ENCODE measurements at places on chromosomes 12 and 14.

- H3K4me1 ChIP-seq: peaks cover 30% of the 10 kb centered on the region
- no peaks in the 10 kb centered on the region for H3K36me3 ChIP-seq
- no peak for DNase-seq
- no peaks in the 10 kb centered on the region for H3K27me3 ChIP-seq
- H3K27ac ChIP-seq: no peak overlapping the region
Measured at GRCh38 chr12:116544656-116545055, 14.5 kb upstream of the MAP1LC3B2 start.

DNA sequence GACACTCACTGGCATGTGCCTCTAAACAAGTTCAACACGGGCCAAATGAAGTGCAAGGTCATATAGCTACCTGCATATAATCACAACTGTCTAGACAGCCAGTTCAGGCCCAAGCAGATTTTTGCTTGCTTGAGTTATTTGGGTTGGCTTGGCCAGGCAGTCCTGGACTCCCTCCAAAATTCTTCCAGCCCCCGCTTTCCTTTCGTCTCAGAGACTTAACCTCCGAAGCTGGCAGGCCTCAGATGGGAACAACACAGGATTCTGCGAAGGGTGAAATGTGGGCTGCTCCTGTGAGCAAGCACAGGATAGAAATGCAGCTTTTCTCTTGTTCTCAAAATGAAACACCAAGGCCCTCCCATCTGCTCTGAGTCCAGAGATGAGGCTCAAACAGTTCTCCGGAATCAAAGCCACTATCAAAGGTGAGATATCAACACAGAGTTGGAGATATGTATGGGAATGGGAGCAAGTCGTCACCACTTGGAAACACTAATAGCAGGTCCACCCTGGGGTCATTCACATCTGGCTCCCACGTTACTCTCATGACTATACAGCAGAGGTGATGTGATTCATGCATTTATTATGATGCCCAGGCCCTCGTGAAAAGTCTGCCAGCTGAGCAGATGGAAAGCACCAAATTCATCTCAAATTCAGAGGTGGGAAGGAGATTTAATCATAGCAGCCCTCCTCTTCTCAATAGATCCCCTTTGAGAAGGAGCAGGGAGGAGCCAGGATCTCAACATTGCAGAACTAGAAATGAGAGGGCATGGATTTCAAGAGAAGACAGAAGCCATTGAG lies 389.8 kb downstream of the NUAK1 start:
- no peaks in the 10 kb centered on the region for H3K36me3 ChIP-seq
- no peak overlapping the region for H3K4me3 ChIP-seq
- DNase-seq: no peak
- no peaks in the 10 kb centered on the region for H3K4me1 ChIP-seq
- H3K27ac ChIP-seq: no peak overlapping the region

- H3K4me1 ChIP-seq: peaks cover 95% of the 10 kb centered on the region
- H3K4me3 ChIP-seq: no peak overlapping the region
- H3K36me3 ChIP-seq: no peaks in the 10 kb centered on the region
- H3K27me3 ChIP-seq: no peaks in the 10 kb centered on the region
- H3K27ac ChIP-seq: peak overlapping the region; percentile 98
Measured at GRCh38 chr14:104975481-104976197, 2.5 kb downstream of the AHNAK2 start.

GRCh38 chr14:95056476-95056875 lies 100.9 kb downstream of the DICER1 start:
- no peaks in the 10 kb centered on the region for H3K4me1 ChIP-seq
- no peak overlapping the region for H3K27ac ChIP-seq
- H3K27me3 ChIP-seq: no peaks in the 10 kb centered on the region
- no peak overlapping the region for H3K4me3 ChIP-seq
- H3K36me3 ChIP-seq: no peaks in the 10 kb centered on the region
- DNase-seq: no peak

GRCh38 chr12:15520083-15520482 lies 197.8 kb downstream of the PTPRO start:
- DNase-seq: no peak
- no peak overlapping the region for H3K27ac ChIP-seq
- no peak overlapping the region for H3K4me3 ChIP-seq
- H3K4me1 ChIP-seq: no peaks in the 10 kb centered on the region

- peaks cover 6% of the 10 kb centered on the region for H3K27me3 ChIP-seq
- DNase-seq: no peak
- H3K4me3 ChIP-seq: no peak overlapping the region
- H3K36me3 ChIP-seq: no peaks in the 10 kb centered on the region
- no peak overlapping the region for H3K27ac ChIP-seq
- H3K4me1 ChIP-seq: no peaks in the 10 kb centered on the region
Measured at GRCh38 chr14:94460631-94461416, 8.2 kb upstream of the SERPINA11 start.

- H3K36me3 ChIP-seq: 0 out of 2 replicates have a peak, but pooled peaks cover 4% of the 10 kb centered on the region
- H3K27me3 ChIP-seq: no peaks in the 10 kb centered on the region
- H3K4me3 ChIP-seq: no peak overlapping the region
- no peak for DNase-seq
- peaks cover 18% of the 10 kb centered on the region for H3K4me1 ChIP-seq
Measured at GRCh38 chr12:57724936-57725740, 13.4 kb downstream of the AGAP2 start.

GRCh38 chr12:81208187-81208911 lies 130.5 kb downstream of the ACSS3 start:
- H3K27ac ChIP-seq: no peak overlapping the region
- H3K27me3 ChIP-seq: no peaks in the 10 kb centered on the region
- no peak overlapping the region for H3K4me3 ChIP-seq
- no peak for DNase-seq
- H3K4me1 ChIP-seq: peaks cover 9% of the 10 kb centered on the region

DNA sequence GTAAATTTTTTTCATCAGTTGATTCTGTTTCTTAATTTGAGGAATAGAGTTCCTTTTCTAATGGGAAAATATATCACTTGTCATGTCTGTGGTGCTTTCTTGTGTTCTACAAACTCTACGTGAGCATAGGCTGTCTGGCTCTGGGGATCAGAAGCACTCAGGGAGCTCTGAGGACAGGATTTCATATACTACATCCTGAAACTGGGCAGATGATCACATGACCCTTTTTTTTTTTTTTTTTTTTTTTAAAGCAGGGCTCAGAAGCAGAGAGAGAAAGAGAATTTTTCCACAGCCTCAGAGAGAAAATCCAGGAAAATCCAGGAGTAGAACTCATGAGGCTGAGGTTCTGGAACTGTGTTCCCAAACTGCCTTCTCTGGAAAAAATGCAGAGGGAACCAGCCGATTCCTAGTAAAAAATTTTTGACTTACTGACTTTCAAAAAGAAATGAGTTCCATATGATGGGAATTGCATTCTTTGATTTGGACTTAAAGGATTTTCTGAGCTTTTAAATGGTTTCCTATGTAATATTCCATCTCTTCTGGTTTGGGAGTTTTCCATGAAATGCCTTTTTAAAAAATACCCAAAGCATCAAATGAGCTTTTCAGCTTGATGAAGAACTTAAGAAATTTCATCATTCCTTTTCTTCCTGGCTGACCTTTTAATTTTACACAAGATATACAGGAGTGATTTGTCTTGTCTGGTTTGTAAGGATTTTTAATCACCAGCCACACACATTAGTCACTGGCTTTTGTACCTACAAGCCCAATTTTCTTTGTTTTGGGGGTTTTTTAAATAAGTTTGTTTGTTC lies 183.1 kb upstream of the HIF1A start:
- DNase-seq: no peak
- no peak overlapping the region for H3K4me3 ChIP-seq
- H3K27ac ChIP-seq: peak overlapping the region; percentile 79
- H3K4me1 ChIP-seq: peaks cover 33% of the 10 kb centered on the region
- no peaks in the 10 kb centered on the region for H3K36me3 ChIP-seq

- H3K4me1 ChIP-seq: peaks cover 66% of the 10 kb centered on the region
- peak overlapping the region; percentile 85 for H3K27ac ChIP-seq
- H3K4me3 ChIP-seq: no peak overlapping the region
- H3K27me3 ChIP-seq: no peaks in the 10 kb centered on the region
- H3K36me3 ChIP-seq: no peaks in the 10 kb centered on the region
Measured at GRCh38 chr14:103627073-103628025, 1.7 kb upstream of the KLC1 start.

All from HCT116 (cell line).